ENCODE measurements at places on chromosomes 7 and 10.

GRCh38 chr7:92904244-92905131 is 68.1 kb upstream of the CDK6 start:
- peak; percentile 87 for DNase-seq

GRCh38 chr7:102286237-102287110 is at the start of gene SH2B2:
SH2B2 (plus strand) TSS chr7:102286868; CDS start chr7:102300551, 13,683 bp downstream.
- DNase-seq, result peak; percentile 44

GRCh38 chr10:9762966-9763656 is 1254.6 kb upstream of the CELF2 start:
- no peak for DNase-seq

GRCh38 chr7:154579711-154580110 is 423.2 kb downstream of the PAXIP1 start:
- DNase-seq, result no peak

DNA sequence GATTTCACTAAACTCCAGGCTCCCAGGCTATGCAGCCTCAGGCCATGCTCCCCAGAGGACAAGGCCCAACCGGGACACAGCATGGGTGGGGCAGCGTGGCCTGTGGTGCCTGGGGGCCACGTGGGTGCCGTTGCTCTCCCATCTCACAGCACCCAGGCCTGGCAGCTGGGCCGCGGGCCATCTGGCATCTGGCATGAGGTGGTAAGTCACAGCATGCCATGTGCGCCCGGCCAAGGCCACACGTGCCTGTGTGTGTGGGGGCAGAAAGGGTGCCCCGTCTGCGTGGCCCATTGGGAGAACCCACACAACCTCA is 204.1 kb downstream of the EBF3 start:
- DNase-seq, result no peak

GRCh38 chr10:17685233-17685840 is 41.4 kb downstream of the STAM start:
- no peak for DNase-seq

GRCh38 chr7:7231000-7231399 is 48.7 kb downstream of the C1GALT1 start:
- DNase-seq, result no peak

DNA sequence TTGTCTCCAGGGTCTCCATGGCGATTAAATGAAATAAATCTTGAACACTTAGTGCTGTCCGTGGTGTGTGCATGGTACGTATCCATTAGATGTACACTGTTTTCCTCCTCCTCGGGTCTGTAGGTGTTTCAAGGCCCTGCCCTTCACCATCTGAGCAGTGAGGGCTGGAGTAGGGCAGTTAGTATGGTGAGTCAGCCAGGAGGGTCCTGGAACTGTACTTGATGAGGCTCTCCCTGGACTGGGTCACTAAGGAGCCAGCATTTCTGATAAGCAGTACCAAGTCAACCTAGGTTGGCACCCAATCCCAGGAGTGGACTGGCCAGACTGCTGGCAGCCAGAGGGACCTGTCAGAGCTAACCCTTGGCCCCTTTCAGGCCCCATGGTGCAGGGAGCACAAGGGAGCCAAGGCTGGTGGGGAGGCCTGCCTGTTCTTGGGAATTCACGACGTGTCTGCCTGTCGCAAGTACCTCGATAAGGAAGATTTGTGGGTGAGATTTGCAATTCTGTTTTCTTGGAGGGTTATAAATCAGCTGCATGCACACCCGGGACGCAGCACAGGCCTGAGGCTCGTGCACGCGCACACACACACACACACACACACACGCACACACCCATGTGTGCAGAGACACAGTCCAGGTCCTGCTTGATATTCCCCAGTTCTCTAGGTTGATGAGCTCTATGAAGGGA is 114.2 kb downstream of the ZMIZ1 start:
- DNase-seq, result no peak

DNA sequence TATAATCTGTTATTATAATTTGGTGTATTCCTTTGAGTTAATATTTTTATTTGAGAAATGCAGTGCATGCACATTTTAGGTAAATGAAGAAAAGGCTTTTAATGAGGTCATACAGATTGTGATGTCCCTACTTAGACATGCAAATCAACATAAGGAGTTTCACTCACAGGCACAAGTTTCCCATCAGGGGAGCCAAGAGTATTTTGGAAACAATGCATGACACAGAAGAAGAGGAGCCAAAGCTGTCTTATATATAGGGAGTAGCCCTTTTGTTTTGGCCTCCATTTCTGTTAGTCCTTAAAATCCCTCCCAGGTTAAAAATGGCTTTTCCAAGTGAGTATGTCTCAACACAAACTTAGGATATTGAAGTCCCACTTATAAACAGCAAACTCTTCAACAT is 703.4 kb upstream of the ANKRD30A start:
- DNase-seq, result no peak

DNA sequence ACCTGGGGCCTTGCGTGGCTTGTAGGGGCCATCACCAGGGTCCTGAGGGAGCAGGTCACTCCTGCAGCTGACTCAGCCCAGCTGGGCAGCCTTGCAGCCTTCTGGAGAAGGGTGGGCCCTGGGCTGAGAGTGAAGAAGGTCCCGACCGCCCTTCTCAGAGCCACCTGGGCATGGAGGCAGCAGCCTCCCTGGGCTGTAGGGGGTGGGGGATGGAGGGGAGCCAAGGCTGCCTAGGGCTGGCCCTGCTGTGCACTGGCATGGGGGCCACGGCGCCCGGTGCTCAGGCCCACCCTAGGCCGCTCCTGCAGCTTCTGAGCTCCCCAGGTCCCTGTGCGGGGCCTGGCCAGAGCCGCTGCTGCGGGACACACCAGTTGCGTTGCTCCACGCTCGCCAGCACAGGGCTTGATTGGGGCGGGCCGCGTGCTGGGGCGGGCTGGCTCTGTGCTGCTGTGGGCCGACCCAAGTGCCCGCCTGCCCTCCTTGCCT is 63.6 kb upstream of the NKX6-2 start:
- DNase-seq, result no peak

GRCh38 chr10:123409884-123410283 is 255.7 kb downstream of the BUB3 start:
- no peak for DNase-seq

DNA sequence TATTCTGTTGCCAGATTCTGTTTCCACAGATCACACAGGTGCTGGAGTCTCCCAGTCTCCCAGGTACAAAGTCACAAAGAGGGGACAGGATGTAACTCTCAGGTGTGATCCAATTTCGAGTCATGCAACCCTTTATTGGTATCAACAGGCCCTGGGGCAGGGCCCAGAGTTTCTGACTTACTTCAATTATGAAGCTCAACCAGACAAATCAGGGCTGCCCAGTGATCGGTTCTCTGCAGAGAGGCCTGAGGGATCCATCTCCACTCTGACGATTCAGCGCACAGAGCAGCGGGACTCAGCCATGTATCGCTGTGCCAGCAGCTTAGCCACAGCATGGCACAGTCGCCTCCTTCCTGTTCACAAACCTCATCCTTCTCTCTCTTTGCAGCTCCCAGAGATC is 237.5 kb upstream of the PRSS1 start:
- no peak for DNase-seq

DNA sequence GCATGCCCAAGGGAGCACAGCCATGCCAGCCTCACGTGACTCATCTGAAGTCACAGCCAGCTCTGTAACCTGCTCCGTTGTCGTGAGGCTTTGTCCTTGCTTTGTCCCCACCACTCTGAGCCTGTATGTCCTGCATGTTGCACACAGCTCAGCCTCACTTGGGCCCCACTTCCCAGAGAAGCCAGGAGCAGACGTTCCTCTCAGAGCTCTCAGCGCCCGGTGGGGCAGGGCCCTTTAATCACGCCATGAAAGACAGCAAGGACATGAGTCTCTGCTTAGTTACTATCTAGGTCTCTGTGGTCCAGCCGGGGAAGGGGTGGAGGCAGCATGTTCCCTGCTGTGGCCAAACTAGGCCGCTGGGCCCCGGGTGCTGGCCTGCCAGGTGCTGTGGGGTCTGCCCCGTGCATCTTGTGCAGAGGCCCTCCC is 127.4 kb upstream of the FAM20C start:
- DNase-seq, result no peak

- no peak for DNase-seq
Measured at GRCh38 chr10:116899626-116900025, 50.3 kb downstream of the ENO4 start.

DNA sequence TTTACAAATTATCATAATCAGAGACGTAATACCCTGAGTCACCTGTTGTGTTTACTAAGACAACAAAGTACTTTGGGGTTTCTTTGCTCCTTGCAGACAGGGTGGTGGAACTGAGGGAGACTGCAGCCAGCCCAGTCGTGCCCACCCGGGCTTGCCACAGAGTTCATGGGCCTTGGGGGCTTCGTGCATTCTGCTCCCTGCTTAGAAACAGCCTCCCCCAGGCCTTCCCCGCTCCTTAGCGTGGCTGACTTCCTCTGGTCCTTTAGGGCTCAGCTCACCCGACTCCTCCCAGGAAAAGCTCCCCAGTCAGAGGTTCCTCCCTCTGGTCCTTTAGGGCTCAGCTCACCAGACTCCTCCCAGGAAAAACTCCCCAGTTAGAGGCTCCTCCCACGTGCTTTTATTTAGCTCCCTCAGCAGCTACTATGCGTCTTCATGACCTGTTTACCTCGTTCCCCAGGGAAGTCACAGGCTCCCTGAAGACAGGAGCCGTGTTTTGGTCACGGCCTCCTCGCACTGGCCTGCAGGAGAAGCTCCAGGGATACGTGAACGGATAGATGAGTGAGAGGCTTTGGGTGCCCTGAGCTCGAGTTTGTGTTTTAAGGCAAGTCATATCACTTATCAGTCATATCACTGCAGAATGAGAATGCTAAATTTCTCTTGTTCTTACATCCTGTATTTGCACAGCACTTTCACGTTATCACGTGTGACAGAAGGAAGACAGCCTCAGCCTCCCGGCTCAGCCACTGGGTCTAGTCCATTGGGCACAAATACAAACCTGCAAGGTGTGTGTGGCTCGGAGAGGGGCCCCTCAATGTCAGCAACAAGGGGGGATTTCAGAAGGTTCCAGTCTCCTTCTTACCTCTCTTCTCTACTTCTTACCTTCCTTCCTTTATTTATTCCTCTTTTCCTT is 52.7 kb upstream of the VIPR2 start:
- no peak for DNase-seq

- DNase-seq, result no peak
Measured at GRCh38 chr10:94143261-94143660, 149.5 kb downstream of the PLCE1 start.

DNA sequence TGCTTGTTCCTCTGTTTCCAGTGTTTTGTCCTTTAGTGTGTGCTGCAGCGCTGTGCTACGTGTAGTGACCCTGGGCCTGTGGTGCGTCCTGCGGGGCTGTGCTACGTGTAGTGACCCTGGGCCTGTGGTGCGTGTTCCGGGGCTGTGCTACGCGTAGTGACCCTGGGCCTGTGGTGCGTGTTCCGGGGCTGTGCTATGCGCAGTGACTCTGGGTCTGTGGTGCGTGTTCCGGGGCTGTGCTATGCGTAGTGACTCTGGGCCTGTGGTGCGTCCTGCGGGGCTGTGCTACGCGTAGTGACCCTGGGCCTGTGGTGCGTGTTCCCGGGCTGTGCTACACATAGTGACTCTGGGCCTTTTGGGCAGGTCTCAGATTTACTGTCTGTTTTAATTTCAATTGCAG is 60.1 kb downstream of the INPP5A start:
- DNase-seq, result no peak

DNA sequence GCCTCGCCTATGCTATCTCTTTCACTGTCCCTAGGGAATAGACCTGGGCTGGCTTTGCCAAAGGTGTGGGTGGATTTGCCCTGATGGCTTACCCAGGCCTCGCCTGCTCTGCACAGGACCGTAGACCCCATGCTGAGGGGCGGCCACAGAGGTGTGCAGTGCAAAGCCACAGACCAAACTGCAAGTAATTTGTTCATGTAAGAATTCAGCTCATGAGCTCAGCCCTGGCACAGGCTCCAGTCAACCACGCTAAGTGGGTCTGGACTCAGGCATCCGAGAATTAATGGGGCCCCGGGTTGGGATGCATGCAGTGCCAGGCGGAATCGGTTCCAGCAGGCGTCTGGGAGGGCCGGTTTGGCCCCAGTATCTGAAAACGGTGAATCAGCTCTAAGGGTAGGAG is 445.2 kb downstream of the DNAJB6 start:
- DNase-seq, result no peak

GRCh38 chr10:42888504-42889095 is 106.0 kb downstream of the BMS1 start:
- no peak for DNase-seq

- no peak for DNase-seq
Measured at GRCh38 chr10:15370212-15370855, 755 bp downstream of the FAM171A1 start.
